Bronchial epithelial cell (primary cell): ENCODE measurements at places on chromosomes 11 and 22. TPM values are rescaled to one million over a fixed set of nuclear protein-coding genes. Genes with fewer than 3 reads are reported as not detected.

- DNase-seq: no peak
These were observed 475 bp upstream of the AIP start for GRCh38 chr11:67482275-67482826.

GRCh38 chr22:34019190-34019845 is 99.0 kb upstream of the LARGE1 start:
- DNase-seq: no peak

GRCh38 chr11:35615921-35616900 is 2.0 kb upstream of the FJX1 start:
- DNase-seq: peak; percentile 53

- no peak for DNase-seq
These were observed 39.1 kb upstream of the GRAMD4 start for GRCh38 chr22:46580940-46581537.

GRCh38 chr11:67300756-67301312 is 2.5 kb upstream of the SSH3 start:
- DNase-seq: no peak

Gene CASP5
- 6.9 TPM in 1 of 2 replicates, not detected in the other for total RNA-seq

Gene SCN2B
- total RNA-seq: under 0.01 and 0.13 TPM in 2 replicates

Gene KCNE3
- 0.13 and 0.26 TPM in 2 replicates for total RNA-seq

Gene OR8D4
- total RNA-seq: not detected in 2 replicates
